Kidney tubule cell (primary cell): ENCODE measurements at places on chromosomes 1 and 21.

- no peak for DNase-seq
Observed at GRCh38 chr1:35809114-35810095, 1.6 kb downstream of the AGO4 start.

DNA sequence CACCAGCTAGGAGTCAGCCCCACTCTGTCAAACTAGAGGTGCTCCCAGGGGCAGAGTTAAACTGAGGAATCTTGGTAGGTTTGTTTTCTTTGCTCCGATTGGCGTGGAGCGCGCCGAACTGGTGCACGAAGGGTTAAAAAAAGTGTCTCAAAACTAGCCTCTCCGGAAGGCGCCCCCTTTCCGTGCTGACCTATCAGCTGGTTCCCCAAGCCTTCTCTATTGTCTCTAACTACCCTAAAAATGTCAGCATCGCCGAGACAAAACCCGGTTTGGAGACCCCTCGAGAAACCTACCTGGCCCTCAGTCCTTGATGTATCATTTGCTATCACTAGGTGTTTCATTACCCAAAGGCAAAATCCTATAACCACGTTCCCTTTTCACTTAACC lies 2.2 kb downstream of the TGFB2 start:
- peak; percentile 43 for DNase-seq

DNA sequence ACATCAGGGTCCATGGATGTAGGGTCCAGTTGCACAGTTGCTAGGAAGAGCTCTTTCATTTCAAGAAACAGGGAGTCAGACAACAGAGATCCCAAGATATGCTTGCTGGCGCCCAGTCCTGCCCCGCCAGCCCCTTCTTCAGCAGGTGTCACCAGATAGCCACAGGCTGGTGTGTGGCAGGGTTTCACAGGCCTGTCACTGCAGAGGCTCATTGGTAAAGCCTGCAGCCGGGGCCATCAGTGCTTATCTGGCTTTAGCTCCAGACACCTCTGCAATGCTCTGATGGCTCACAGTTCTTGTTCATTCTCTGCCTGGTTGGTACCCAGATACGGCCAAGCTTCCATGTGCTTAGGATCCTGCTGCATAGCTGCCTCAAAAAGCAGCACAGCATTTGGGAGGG lies 12.4 kb upstream of the ZNF124 start:
- no peak for DNase-seq

DNA sequence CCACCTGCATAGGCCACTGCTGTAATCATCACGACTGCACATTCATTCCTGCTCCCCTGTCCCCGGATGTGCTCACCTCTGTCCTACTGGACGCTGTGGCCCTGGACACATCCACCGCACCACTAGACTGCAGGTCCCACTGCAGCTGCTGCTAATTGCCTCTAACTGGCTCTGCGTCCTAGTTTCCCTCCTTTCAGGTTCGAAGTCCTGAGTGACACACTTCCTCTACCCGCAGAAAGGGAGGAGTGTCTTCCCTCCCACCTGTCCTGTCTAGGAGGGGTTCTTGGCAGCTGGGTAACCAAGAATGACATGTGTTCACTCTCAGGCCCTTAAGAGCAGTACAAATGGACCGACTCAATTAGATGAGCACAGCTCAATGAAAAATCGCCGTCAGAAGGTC lies 40.5 kb upstream of the ITPKB start:
- DNase-seq: peak; percentile 21

DNA sequence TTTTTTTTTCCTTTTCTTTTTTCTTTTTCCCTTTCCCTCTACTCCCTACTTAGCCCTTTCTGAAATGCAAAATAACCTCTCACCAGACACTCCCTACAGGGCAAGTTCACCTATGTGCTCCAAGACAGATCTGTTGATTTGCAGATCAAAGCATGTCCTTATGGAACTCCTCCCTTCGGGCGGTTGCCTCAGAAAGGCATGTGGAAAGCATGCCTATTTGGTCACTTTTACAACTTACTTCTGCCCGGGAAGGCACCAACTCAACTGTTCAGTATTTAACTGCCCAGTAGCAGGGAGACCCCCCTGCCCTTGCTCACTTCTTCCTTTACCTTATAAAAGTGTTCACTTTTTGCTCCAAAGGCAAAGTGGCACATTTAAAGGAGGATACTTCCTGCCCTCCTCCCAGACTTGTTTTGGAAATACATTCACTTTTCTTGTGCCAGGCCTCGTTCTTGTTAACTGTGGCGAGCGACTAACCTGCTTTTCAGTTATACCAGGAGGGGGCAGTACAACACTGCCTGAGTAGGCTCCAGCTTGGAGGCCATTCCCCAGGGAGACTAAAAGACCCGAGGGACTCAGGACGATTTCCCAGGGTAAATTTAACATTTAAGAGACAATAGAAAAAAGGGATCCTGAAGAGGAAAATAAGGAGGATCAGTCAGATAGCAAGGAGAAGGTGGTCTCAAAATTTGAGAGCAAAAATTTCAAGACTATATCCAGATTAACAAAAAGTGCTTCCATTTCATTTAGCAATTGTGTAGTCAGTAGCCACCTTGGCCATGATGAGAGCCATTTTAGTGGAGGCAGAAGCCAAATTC lies 12.3 kb upstream of the SLAMF7 start:
- peak; percentile 74 for DNase-seq

GRCh38 chr1:33045246-33045645 lies 8.6 kb upstream of the AK2 start:
- no peak for DNase-seq

GRCh38 chr21:36641886-36642285 lies 57.0 kb upstream of the SIM2 start:
- DNase-seq: no peak

- no peak for DNase-seq
Observed at GRCh38 chr21:21722731-21723130, 724.5 kb downstream of the NCAM2 start.

- DNase-seq: no peak
Observed at GRCh38 chr1:172238965-172239364, 181.5 kb upstream of the C1orf105 start.

GRCh38 chr1:32991386-32991785 lies 26.8 kb upstream of the RNF19B start:
- DNase-seq: peak; percentile 74

GRCh38 chr1:55747408-55747841 lies 532.3 kb upstream of the USP24 start:
- DNase-seq: no peak

DNA sequence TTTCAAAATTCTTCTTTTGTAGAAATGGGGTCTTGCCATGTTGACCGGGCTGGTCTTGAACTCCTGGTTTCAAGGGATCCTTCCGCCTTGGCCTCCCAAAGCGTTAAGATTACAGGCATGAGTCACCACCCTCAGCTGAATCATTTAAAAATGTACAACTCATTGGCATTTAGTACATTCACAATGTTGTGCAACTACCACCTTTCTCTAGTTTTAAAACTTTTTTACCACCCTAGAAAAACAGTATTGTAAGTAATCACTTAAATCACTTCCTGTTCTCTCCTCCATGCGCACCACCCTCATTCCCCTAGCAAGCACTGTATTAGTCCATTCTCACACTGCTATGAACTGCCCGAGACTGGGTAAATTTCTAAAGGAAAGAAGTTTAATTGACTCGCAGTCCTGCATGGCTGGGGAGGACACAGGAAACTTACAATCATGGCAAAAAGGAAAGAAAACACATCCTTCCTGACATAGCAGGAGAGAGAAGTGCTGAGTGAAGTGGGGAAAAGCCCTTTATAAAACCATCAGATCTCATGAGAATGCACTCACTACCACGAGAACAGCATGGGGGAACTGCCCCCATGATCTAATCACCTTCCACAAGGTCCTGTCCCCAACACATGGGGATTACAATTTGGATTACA lies 14.4 kb upstream of the THEM5 start:
- peak; percentile 37 for DNase-seq

GRCh38 chr1:46448109-46448911 lies 41.3 kb upstream of the DMBX1 start:
- DNase-seq: no peak

DNA sequence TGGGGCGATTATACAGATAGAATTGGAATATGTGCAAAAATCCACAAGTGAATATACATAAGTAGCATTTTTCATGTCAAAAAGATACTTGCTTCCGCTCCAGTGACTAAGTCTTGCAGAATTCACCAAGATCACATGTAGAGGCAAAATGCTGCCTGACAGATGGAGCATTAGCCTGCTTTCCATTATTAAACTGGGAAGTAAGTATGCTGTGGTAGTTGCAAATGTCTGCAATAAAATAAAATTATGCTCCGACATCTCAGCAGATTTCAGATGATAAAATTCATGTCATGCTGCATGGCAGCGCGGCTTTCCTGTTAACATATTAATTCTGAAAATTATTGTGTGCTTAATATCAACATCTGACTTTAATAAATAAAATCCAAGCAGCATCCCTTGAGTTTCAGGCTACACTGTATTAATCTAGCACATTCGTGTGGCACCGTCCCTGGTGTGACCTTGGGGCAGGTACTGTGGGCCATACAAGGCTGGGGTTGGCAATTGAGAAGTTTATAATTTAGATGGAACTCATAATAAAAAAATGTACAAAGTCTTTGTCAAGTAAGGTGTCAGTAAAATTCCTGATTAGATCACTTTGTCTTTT lies 366.4 kb upstream of the ZP4 start:
- no peak for DNase-seq
